ENCODE measurements at places on chromosomes 4 and X.

- no peak for DNase-seq
Observed at GRCh38 chr4:168849030-168849675, 160.9 kb downstream of the CBR4 start.

DNA sequence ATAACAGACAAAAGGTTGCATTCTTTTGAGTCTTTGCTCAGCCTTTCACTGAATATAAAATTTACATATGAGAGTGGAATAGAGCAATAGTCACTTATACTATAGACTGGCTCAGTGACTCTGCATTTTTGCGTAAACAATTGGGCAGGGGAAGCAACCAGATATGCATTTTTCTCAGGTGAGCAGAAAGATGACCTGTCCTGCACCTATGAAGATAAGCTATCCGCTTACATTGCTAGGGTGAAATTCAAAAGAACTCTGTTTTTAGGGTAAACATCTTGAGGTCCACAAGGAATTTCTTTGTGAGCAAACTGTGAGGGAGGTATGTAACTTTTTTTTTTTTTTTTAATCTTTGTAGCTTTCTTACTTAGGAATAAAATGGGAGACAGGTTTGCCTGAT, 602.4 kb upstream of the PRKX start:
- DNase-seq, result no peak

- DNase-seq, result no peak
Observed at GRCh38 chrX:121958886-121959285, 911.5 kb downstream of the GLUD2 start.

DNA sequence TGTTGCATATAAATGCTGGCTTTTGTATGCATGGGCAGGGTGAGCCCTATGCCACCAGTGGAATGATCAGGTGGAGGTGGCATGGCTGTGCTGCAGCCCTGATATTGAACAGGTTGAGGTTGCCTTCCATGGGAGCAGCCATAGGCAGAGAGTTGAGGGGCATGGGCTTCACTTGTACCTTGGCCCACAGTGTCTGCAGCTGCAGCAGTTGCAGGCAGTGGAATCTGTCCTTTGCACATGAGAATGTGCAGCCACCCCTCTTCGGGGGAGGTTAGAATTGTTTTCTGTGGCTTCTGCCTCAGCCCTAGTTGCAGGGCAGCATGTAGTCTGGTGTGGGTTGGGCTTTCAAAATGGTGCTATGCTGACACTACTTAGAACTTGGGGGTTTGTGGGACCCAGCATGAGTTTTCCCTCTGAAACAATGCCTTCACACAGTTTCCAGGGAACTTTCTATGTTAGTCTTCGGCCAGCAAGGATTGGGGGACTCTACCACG, 25.4 kb upstream of the VSIG1 start:
- DNase-seq, result no peak

DNA sequence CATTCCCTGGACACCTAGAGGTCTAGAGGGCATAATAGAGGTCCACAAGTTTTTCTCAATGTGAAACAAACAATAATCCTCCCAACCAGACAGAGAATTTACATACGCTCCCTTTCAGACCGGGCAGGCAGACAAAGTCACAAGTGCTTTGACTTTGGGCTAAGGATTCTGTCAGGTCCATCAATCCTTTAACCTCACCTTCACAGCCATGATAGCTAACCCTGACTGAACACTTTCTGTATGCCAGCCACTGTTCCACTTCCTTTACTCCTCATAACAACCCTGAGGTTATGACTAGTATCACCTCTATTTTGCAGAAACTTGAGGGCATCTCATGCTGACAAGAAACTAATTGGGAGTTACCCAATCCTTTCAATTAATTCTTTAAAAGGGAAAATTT, 118.8 kb upstream of the AFF2 start:
- peak; percentile 10 for DNase-seq
